AML-193 (cell line): ENCODE measurements at places on chromosomes 13 and 19.

DNA sequence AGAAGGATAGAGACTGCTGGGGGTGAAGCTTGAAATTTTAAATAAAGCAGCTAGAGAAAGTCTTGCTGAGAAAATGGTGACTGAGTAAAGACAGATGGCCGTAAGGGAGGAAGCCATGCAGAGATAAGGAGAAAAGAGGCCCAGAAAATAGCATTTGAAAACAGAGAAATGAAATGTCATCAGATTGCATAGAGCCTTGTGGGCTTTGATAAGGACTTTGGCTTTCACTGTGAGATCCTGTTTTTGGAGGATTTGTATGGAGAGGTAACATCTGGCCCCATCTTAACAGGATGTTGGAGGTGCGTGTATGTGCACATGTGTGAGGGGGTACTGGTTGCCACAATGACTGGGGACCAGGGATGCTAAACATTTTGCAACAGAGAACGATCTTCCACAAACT, 19.5 kb upstream of the ATP8A2 start:
- no peak for DNase-seq

GRCh38 chr19:31275068-31275334, 74.2 kb downstream of the TSHZ3 start:
- peak; percentile 14 for DNase-seq

DNA sequence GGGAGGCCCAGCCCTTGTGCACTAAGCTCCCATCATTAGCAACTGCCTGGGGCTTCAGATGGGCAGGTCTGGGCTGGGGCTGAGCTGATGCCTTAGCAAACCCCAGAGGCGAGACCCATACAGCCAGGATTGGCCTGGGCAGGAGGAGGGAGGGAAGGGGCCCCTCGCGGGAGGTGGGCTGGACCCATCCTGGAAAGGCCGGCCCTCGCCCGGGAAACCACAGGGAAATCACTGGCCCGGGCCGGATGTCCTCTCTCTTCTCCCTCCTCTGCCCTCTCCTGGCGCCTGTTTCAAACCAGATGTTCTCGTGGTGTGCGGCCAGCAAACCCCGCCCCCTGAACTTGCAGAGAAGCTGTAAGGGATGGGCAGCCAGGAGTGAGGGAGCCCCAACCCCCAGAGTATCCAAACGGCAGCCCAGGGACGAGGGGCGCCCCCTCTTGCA, 43.1 kb downstream of the TMEM255B start:
- no peak for DNase-seq

GRCh38 chr13:41365631-41366030, 54.6 kb downstream of the NAA16 start:
- no peak for DNase-seq

- DNase-seq = no peak
These were observed 239.0 kb downstream of the RGCC start for GRCh38 chr13:41696163-41697003.

GRCh38 chr19:18487576-18488402, 34.1 kb downstream of the ELL start:
- DNase-seq = no peak

DNA sequence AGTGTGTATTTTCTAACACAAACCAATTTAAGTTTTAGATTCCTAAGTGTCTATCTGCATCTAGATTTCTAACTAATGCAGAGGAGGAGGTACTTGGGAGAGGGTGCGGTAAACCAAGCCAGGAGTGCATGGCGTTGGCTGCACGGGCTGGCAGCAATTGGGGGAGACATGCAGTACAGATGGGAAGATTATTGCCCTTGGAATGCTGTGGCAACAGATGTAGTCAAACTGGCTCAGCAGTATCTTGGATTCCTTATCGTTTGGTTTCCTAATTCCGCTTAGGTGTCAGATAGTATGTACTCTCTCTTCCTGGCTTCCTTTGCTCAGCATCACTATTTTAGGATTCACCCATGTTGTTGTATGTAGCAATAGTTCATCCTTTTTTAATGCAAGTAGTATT, 29.4 kb upstream of the STK24 start:
- DNase-seq = no peak

DNA sequence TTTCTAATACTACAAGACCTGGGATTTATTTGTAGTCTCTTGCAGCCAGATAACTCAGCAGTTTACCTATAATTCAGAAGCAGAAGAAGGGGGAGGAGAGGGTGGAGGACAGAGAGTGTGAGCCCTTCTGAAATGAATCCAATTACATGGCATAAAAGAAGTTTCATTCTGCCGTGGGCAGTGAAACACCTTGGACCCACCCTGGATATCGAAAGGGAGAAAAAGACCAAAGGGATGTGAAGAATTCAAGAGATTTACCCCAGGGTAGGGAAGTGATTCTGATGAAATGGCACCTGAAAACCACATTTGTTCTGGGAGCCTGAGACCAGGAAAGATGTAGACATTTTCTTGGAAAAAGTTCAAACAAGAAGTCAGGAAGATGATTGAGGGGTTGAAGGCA, 140.9 kb downstream of the NDFIP2 start:
- no peak for DNase-seq

DNA sequence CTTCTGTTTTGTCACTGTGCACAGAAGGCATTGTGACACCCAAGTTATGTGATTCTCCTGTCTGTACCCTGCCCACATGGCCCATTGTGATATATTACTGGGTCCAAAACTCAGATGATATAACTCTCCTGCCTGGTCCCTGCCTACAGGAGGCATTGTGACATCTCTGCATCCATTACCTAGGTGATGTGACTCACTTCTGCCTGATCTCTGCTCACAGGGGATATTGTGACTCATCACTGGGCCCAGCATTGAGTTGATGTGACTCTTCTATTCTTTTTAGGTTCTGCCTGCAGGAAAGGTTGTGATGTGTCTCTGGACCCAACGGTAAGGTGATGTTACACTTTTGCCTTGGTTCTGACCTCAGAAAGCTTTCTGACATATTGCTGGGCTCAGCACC, 67.9 kb upstream of the ZNF724 start:
- DNase-seq = no peak

GRCh38 chr19:31000913-31001312, 348.3 kb downstream of the TSHZ3 start:
- DNase-seq = no peak

DNA sequence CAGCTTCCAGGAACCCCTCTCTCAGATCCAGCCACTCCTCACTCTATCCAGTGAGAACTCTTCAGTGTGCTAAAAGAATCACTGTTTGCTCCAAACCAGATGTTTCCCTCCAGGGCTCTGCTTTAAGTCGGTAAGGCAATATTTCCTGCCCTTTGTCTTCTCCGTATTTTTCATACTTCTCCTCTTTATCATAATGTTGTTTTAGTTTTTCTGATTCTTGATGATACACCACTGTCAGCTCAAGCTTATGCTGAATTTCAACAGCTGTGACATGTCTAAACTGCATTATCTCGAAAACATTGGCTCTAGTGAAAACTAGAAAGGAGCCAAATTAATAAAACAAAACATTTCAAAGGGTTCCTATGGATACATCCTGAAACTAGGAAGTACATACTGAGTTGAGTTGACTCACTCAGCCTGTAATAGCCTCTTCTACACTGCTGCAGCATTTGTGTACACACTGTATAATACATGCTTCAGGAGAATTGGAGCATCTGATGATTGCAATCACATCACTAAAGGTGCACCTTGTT, 39.8 kb downstream of the GPR180 start:
- DNase-seq = no peak

DNA sequence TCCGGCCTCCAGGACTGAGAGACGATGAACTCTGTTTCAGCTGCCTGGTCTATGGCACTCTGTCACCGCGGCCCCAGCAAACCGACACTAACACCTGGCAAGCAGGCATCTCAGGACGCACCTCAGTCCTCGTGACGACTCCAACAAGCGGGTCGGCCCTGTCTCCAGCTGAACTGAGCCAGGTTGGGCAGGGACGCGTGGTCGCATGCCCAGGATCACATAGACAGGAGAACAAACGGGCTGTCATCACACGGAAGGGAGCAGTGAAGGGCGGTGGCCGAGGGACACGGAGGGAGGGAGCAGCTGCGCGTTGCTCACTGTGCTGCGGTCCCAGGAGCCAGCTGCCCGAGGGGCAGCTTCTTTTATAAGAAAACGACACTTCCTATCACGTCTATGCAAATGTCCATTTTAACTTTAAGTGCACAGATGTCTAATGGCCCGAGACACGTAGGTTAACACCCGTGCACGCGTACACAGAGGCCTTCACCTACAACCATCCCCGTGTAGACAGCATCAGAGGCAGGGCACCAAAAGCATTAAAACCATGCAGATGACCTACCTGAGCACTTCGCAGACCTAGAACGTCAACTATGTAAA, 8.9 kb downstream of the SGTA start:
- DNase-seq = no peak

DNA sequence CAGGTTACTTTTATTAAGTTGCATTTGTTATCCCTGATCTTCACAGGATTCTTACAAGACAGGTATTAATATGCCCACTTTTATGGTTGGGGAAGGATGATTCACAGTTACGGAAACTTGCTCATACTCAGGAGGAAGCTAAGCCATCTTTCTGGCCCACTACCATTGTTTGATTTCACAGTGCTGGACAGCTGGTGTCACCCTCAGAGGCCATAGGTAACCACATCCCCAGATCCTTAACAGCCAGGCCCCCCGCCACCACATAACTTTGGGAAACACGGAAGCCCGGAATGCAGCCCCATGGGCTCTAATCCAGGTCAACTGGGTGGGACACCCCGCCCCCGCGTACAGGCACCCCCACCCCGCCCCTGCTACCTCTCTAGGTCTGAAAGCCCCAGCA, 119.7 kb downstream of the IRS2 start:
- DNase-seq = no peak

- no peak for DNase-seq
These were observed 494 bp downstream of the NCLN start for GRCh38 chr19:3186160-3186688.

DNA sequence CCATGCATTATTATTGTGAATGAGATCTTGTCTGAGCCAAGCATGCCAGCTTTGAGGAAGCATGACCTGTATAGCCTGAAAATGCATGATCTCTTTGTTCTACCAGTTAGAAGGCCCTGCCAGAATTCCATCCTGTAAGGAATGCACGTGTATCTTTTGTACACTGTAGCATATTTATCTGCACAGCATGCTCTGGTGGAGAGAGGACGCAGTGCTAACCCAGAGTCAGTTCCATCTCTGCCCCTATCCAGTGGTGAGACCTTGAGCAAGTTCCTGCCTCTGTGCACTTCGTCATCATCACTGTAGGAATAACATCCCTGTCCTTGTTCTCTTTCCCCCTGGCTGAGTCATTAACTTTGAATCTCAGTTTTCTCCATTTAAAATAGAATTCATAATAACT, 233.8 kb downstream of the SLC7A1 start:
- no peak for DNase-seq

GRCh38 chr19:57537953-57538547, 10.9 kb downstream of the ZNF549 start:
- no peak for DNase-seq

GRCh38 chr19:49210108-49210900, 52.7 kb downstream of the TRPM4 start:
- no peak for DNase-seq

DNA sequence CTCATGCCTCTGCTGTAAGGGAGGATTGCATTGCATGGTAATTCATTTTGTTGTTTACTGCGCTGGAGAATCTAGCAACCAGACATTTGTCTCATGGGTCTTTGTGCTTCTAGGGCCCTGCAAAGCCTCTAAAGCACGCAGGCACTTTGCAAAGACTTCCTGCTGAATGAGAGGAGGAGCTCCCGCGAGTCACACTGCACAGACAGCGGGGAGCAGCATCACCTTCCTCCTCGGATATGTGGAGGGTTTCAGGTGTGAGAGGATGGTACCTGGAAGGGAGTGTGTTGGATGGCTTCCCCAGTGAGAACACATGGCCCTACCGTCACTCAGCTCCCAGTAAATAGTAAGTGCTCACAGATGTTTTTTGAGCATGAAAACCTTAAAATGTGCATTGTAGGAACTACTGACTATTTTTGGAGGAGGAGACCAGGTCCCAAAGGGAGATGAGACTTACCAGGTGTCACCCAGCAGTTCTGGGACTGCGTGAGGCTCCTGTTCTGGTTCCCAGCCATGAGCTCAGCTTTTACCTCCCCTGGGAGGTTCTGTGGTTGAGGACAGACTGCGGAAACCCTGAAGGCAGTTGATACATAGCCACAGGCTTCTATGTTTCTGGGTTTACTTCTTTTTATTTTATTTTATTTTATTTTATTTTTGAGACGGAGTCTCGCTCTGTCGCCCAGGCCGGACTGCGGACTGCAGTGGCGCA, 278.0 kb downstream of the FGF9 start:
- DNase-seq = no peak

DNA sequence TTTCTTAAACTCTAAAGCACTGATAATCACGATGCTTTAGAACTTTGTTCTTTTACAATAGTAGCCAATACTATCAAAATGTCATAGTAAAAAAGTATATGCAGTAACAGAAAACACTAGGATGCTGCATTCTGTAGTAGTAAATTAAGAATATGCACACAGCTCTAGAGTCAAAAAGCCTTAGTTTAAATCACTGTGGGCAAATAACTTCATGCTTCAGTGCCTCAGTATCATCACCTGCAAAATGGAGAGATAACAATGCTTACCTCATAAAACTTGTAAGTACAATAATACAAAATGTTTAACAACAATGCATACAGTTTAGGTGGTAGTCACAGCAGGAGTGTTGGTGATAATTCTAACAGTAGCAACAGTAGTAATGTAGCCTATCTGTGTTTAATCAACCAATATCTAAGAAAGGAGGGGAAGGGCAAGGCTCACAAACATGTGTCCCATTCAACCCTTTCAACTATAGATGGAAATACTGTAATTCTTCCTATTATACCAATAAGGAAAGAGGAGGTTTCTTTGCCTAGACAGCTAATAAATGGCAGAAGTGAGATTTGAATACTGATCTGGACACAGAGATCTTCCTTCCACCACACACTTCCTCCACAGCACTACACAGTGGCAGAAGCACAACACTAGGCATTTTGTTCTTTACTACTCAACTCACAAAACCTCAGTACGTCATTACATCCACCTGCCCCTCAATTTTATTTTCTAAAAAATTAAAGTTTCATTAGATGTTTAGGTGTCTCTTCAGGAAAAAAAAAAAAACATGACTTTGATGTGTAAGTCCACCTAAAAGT, 4.6 kb downstream of the RBM26 start:
- DNase-seq = peak; percentile 49

GRCh38 chr13:103618151-103618550, 551.9 kb upstream of the SLC10A2 start:
- no peak for DNase-seq
